ENCODE measurements at places on chromosomes 7 and 10.
A peak's percentile ranks its signal among the peaks of the same experiment; 100 is the strongest.

DNA sequence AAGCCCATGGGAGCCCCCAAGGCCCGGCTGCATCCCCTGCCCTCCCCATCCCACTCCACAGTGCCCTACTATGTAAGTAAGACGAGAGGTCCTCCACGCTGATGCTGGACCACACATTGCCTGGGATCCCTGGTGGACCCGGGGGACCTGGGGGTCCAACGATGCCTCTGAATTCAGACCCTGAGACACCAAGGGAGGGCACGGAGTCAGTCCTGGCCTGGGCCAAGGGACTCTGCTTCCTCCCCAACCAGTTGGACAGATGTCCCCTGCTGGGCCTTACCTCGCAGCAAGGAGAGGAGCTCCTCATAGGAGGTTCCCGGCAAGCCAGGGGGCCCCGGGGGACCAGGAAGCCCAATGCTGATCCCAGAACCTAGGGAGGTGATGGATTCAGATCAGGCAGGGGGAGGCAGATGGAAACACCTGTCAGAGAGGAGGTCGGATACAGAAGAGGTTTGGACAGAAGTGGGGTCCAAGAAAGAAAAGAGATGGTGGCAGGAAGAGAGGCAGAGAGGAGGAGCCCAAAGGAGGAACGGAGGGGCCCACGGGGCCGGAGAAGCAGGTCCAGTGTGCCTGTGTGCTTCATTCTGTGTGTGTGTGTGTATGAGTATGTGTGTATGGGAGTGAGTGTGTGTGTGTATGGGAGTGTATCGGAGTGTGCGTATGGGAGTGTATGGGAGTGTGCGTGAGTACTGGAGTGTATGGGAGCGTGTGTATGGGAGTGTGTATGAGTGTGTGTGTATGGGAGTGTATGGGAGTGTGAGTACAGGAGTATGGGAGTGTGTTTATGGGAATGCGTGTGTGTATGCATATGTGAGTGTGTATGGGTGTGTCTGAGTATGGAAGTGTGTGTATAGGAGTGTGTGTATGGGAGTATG is 50.2 kb downstream of the COL17A1 start:
- no peak for DNase-seq

DNA sequence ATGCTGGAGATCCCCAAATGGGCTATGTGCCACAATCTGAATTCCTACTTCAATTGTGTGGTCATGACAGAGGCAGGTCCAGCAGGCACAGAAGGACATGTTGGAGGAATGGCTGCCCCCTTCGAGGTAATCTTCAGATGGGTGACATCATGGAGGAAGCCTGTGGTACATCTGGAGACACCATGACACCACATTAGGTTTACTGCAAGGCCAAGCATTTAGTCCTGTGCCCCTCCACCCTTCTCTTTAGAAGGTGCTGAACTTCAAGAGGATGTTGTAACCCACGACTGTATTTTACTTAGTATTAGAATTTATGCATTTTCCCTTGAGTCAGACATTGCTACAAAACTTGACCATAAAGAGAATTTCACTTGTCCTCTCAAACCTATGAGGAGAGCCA is 75.1 kb upstream of the DDC start:
- DNase-seq = no peak

DNA sequence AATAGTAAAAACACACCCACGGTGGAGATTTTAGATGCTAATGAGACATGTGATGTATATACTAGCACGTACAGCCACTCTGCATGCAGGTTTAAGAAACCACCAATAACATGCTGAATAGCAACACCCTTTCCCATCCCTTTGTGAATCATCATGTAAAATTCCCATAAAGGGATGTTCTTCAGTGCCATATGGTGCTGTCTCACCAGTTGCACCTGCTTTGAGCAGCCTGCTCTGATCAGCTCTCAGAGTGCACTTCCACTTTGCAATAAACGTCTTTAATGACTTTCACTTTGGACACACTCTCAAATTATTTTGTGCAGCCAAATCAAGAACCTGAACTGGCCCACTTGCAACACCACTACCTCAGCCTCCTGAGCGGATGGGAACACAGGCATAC is 615.0 kb downstream of the ANKRD7 start:
- DNase-seq = no peak

GRCh38 chr7:127512663-127513062 is 72.7 kb downstream of the GCC1 start:
- DNase-seq = no peak

- DNase-seq = peak; percentile 37
Measured at GRCh38 chr10:125868372-125868975, 12.6 kb downstream of the DHX32 start.

DNA sequence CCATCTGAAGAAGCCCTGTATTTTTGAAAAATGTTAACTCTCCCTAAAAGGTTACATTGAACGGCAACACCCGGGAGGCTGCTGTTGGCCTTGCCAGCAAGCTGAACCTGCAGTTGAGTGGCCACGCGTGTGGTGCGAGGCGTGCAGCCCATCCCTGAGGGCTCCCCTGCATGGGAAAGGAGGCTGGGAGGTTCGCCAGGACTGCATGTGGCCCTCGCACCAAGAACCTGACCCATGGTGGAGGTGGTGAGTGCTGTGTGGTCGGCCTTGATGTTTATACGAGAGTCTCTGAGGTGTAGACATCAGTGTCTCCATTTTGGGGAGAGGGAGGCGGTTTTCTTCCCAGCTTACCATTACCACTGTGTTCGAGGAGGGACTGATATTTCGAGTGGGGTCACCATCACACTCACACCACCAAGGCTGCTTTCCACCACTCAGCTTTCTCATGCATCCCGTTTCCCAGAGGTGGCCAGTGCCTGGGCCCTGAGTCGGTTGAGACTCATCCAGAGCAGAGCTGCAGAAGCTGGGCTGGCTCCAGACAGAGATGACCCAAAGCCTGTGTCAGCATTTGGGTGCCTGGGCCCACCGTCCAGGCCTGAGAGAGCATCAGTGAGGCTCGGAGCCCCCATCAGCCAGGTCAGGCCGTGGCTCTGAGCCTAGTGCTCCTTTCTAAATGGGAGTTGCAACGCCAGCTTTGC is 222.6 kb downstream of the EBF3 start:
- DNase-seq = no peak

DNA sequence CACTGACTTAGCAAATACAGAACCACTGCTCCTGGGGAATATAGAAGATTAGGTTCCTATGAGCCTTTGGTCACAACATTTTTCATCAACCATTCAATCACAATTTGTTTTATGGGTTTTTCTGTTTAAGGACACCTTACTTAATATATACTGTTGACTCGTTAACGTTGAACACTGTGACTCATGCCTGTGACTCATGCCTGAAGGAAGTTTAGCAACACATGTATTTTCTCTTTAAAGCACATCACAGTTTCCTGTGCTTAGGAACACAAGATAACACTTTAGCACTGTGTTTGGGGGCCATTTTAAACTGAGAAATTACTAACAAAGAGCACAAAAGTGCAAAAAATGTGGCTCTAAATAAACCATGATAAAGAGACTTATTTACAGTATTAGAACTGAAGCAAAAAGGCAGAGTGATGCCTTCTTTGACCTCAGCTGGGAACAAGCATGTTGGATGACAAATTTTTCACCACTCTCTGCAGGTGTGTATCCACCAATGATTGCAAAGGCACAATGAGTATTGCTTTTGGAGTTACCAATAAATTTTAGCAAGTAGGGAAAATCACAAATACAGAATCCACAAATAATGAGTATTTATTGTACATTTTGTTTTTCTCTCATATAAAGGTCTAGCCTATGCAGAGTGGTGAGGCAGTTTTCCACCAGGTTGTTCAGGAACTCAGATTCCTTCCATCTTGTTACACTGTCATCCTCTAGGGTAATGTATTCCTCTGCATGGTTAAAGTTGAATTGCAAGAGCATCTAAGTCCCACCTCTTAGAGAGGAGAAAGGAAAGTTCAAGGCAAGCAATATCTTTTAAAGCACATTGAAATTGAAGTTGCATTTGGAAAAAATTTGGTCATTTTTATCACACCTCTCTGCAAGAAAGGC is 7.3 kb downstream of the FGFBP3 start:
- DNase-seq = peak; percentile 91

DNA sequence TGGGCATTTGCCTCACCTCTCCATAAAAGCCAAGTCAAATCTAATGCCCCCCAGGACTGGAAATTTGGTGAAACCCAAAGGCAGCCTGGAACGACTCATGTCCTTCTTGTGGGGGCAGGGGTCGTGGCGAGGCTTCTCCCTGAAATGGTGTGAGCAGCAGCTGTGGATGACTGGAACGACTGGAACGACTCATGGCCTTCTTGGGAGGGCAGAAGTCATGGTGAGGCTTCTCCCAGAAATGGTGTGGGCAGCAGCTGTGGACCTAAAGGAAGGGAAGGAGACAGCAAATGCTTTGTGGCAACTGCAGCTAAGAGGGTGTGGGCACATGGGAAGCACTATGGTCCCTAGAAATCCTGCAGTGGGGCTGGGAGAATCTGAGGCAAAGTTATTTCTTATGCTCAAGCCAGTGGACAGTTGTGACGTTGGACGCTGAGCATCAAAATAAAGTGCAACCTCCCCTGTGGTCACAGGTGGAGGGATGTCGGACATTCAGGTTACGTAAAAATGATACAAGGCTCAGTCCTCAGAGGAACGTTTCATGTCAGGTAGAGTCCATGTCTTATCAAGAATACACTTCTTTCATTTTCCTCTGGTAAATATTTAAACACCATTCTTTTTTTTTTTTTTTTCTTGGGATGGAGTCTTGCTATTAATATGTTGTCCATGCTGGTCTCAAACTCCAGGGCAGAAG is 107.0 kb upstream of the KIF5B start:
- DNase-seq = peak; percentile 14

DNA sequence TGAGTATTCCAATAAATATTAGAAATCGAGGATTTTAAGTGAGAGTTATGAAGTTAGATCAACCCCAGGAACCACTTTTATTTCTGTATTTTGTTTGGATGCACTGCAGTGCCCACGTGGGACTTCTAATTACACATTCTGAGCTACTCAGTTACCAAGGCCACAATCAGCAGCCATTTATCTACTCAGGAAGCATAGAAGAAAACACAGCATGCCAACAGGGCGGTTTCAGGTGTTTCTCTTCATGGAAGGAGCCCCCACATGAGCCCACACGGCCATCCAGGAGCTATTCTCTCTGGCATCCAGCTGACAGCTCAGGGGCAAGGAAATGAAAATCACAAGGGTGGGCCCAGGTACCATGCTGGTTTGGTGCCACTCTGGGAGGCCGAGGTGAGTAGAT is 266.5 kb upstream of the MKLN1 start:
- no peak for DNase-seq

DNA sequence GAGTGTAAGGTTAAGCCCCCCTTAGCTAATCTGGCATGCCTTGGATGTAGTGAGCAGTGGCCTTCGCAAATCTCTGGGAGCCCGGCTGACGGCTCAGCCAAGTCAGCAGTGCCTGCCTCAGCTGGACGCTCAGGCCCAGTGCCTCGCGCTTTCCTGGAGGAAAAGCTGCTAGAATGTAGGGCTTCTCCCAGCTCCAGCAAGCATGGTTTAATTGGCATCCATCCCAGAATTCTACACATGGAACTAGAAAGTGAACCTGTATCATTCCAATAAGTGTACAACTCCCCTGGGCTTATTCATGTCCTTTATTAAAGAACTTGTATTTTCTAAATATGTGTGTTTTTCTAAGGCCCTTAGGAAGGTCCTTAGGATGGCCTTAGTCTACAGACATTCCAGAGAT is 287.8 kb upstream of the SHH start:
- DNase-seq = no peak

DNA sequence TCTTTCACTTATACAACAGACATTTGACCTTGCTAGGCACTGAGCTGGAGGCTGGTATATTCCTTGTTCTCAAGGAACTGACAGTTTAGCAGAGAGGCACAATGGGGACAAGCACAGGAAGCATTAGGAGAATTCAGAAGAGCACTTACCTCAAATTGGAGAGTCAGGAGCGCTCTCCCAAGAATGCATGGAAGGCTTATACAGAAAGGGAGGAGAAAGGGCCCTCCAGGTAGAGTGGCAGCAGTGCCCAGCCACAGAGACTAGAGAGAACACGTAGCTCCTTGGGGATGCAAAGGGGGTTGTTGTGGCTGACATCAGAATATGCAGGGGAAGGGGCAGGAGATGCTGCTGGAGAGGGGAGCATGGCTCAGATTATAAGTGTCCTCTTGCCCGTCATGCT is 78.2 kb upstream of the MKLN1 start:
- no peak for DNase-seq

DNA sequence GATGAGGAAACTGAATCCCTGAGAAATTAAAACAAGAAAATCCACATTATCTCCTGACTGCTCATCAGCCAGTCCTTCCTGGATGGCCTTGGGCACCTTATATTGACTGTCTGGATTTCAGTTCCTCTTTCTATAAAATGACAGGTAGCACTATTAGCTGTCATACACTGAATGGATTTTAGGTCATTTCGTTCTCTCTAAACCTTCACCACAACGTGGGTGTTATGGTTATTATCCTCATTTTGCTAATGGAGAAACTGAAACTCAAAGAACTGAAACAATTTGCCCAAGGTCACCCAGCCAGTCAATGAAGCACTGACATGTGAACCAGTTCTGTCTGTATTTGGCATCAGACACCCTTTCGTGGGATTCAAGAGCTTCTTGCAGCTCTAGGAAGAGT is 193.8 kb downstream of the CYP26A1 start:
- no peak for DNase-seq

GRCh38 chr7:66804001-66804400 is 63.5 kb downstream of the RABGEF1 start:
- no peak for DNase-seq

GRCh38 chr7:50657341-50657873 is 92.2 kb upstream of the DDC start:
- no peak for DNase-seq

DNA sequence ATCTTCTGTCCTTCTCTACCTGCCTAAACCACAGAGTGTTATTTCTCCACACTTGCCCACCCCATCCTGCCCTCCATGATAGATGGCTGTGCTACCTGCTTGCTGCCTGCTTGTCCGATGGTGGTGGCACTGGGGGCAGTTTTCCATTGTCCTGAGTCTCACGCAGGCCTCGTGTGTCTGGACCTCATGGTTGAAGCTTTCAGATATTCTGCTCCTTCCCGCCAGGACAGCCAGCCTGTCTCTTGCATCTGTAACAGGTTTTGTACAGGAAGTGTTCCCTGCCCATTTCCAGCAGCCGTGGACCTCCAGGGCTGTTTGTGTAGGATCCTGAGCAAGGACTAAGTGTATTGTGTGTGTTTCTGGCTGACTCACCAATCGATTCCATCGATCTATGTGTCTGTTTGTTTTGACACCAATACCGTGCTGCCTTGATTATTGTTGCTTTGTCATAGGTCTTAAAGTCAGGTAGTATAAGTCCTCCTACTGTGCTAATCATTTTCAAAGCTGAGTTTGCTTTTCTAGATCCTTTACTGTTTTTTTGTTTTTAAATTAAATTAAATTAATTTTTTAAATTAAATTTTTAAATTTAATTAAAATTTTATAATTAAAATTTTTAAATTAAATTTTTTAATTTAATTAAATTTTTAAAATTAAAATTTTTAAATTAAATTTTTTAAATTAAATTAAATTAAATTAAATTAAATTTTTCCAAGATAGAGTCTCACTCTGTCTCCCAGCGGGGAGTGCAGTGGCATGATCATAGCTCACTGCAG is 8.5 kb downstream of the IL15RA start:
- DNase-seq = no peak

DNA sequence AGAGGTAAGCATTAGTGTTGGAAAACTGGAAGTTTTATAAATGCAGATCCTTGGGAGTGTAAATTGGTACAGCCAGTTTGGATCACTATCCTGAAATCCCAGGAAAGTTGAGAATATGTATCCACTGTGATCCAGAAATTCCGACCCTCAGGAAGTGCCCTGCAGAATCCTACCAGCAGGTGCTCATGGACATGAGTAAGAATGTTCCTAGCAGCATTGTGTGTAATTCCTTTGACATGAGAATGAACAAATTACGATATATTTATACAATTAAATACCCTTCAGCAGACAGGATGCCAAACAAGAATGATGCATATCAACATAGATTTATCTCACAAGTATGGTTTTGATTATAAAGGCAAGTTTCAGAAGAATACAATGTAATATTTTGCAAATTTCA is 181.6 kb downstream of the XPNPEP1 start:
- DNase-seq = no peak

Measured in inflammatory macrophage (primary cell).